Fibroblast of the aortic adventitia (primary cell): ENCODE measurements at places on chromosomes 16 and 17.
A peak's percentile ranks its signal among the peaks of the same experiment; 100 is the strongest.

- peak; percentile 81 for DNase-seq
Observed at GRCh38 chr17:38454532-38454931, 26.3 kb downstream of the ARHGAP23 start.

- no peak for DNase-seq
Observed at GRCh38 chr16:6644916-6645315, 687.7 kb upstream of the RBFOX1 start.

GRCh38 chr17:47992216-47992615 is 21.3 kb downstream of the CDK5RAP3 start:
- DNase-seq, result no peak

GRCh38 chr16:62014319-62014923 is 21.8 kb downstream of the CDH8 start:
- no peak for DNase-seq

DNA sequence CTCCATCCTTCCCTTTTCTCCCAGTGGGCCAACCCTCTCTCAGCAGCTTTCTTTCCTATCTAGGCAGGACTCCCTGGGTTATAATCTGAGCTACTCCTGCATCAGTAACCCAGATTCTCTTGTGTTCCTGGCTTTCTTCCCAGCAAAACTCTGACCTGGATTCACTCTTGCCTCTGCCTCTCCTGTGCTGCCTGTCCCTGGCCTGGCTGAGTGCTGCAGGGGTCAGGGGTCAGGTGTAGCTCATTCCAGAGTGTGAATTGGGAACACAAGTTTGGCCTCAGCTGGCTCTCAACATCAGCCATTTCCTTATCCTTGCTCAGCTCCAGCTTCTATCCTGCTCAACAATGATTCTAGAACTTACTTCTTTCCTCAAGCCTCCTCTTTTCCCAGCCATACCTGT is 2.5 kb upstream of the ST6GALNAC2 start:
- DNase-seq, result no peak

DNA sequence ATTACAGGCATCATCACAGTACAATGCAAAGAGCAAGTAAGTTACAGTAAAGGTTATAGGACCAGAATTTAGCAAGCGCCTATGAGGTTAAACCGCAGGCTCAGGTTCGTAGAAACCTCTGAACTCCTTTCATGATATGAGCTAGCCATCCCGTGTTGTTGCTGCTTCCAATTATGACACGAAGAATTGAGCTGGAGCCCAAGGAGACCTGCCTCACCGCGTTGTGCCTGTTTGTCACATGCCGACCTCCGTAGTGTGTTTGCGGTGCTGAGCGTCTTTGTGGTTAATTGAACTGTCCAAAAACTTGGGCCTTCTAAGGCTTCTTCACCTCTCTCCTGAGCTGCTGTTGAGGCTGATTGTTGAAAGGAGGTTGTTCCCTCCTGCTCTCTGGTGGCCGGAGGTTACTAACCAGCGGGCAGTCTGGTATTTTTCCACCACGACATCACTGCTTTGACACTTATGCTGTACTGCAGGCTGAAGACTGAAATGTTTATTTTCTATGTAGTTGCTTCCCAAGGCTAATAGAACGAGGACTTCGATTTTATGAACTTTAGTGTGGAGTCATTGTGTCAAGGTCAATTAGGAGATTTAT is 67.5 kb downstream of the SEC14L1 start:
- DNase-seq, result peak; percentile 66

- DNase-seq, result peak; percentile 64
Observed at GRCh38 chr17:69523244-69523861, 108.9 kb downstream of the MAP2K6 start.
